ENCODE measurements at places on chromosomes 2 and 18.

- DNase-seq = no peak
Observed at GRCh38 chr2:119495948-119496347, 28.3 kb downstream of the SCTR start.

DNA sequence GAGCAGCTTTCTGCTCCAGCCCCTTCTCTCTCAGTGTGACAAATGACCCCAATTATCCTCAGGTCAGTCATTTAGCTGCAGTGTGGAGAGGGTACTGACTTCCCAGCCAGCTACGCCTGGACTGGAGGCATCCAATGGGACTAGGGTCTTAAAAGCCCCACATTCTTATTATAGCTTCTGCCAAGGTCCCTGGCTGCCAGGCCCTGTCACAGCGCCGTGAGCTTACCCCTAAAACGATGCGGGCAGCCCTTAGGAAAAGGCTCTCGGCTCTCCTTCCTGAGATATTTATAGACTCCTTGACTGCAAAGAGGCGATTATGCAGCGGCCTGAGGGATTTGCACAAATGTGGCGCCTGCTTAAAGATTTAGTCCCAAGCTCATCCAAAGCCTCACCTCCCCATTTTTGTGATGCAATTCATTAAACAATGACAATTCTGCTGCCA is 69.2 kb upstream of the EDAR start:
- DNase-seq = no peak

- DNase-seq = no peak
Observed at GRCh38 chr18:26307161-26307773, 81.0 kb downstream of the TAF4B start.

GRCh38 chr2:197873293-197873701 is 68.9 kb downstream of the PLCL1 start:
- DNase-seq = no peak

DNA sequence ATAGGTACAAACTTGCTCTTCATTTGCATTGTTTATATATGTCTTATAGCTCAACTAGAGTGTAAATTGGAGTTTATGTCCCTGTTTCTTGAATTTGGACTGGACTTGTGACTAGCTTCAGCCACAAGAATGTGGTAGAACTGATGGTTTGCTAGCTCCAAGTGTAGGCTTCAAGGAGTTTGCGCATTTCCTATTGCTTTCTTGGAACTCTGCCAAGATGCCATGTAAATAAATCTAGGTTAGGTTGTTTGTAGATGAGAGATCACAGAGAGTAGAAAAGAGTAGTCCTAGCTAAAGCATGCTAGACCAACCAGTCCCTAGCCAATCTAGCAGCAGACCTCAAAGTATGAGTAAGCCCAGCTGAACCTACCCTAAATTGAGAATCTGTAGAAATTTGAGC is 183.0 kb upstream of the CYP26B1 start:
- DNase-seq = no peak

DNA sequence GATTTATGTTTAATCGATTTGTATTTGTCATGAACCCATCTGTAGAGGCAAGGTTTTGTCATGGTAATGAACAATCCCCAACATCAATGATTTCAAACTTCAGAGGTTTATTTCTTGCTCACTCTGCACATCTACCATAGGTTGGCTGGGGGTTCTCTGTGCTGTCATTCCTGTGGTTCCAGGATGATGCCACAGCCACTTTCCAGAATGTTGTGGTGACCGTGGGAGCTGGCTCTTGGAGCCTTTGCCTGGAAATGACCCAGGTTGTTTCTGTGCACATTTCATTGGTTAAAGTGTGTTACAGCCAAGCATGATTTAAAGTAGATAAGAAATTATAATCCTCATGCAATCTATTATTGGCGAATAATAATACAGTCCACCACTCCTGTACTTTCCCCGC is 28.2 kb upstream of the EPAS1 start:
- no peak for DNase-seq

DNA sequence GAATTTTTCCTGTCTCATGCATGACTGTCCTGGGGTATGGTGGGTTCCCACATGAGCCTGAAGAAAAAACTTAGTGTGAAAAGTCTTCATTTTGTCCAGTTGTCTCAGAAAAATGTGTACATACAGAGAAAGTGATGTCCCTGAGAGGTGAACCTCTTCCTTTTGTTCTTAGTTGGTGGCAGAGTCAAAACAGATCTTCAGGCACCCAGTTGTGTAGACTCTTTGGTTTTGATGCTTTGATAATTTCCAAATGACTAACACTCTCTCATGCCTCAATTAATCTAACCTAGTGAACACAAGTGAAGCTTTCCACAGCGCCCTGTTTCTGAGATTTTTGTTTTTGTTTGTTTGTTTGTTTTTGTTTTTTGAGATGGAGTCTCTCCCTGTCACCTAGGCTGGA is 273.5 kb downstream of the PIK3C3 start:
- no peak for DNase-seq

- DNase-seq = no peak
Observed at GRCh38 chr2:73839653-73840411, 11.1 kb downstream of the STAMBP start.

DNA sequence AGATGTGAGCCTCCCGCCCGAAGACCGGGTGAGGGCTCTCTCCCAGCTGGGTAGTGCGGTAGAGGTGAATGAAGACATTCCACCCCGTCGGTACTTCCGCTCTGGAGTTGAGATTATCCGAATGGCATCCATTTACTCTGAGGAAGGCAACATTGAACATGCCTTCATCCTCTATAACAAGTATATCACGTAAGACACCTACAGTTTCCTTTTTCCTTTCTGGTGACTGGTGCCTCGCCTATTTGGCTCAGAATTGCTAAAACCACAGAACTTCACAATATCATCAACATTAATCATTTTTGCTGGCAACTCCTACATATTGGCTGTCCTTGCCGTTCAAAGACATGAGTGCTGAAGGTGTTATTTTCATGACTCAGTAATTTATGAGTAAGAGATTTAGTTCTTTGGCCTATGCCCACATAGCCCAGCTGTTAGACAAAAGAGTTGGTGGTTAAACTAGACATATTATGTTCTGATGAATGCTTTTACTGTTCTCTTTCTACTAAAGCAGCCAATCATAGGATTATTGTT is 2.2 kb downstream of the STAMBP start:
- DNase-seq = no peak

DNA sequence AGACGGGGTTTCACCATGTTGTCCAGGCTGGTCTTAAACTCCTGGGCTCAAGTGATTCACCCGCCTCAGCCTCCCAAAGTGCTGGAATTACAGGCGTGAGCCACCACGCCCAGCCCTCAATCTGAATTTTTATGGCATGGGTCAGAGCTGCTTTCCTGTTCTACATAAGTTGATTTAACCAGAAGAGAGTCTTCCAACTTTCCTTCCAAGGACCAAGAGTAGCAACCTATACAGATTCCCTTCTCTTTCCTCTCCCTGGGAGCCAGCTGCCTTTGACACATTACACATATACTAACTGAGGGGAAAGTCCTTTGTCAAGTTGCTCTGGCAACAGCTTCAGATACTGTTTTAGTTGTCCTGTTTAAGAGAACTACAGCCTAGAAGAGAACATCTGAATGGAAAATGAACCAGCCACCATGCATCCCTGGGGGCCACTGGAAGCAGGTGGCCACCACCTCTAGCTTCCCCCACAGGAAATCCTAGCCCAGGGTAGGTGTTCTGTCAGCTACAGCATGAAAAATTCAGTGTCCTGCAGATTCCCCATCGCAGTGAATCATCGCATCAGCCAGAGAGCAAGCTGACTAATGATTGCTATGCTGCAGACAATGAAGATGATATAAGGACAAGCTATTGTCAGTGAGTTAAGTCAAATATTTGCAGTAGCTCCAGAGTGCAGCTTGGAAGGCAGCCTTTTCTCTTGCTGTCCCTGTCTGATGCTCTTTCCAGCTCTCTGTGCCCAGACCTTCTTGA is 62.9 kb downstream of the POMC start:
- DNase-seq = no peak

- no peak for DNase-seq
Observed at GRCh38 chr2:101854877-101855276, 136.9 kb upstream of the IL1R2 start.

DNA sequence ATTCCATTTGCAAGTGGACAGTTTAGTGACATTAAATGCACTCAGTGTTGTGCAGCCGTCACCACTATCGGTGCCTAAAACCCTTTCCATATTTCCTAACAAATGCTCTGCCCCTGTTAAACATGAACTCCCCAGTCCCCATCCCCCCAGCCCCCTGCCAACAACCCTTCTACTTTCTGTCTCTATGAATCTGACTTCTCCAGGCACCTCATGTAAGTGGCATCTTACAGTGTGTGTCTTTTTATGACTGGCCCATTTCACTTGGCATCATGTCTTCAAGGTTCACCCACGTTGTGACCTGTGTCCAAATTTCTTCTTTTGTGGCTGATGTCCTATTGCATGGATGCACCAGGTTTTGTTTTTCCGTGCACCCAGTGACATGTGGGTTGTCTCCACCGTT is 140.9 kb upstream of the GPC1 start:
- DNase-seq = no peak

DNA sequence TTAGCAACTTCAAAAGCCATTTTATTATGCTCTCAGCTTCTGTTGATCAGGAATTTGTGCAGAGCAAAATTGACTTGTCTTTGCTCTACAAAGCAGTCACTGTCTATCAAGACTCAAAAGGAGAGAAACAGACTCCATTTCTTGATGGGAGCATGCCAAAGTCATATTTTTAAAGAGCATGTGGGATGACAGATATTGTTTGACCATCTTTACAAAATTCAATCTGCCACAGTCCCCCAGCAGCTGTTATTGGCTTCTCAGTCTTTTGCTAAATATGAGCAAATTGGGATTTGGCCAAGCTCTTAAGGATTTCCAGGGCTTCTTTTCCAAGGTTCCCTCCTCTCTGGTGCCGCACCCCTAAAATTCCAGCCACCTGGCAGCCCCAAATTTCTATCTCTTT is 67.9 kb downstream of the TEX51 start:
- no peak for DNase-seq

DNA sequence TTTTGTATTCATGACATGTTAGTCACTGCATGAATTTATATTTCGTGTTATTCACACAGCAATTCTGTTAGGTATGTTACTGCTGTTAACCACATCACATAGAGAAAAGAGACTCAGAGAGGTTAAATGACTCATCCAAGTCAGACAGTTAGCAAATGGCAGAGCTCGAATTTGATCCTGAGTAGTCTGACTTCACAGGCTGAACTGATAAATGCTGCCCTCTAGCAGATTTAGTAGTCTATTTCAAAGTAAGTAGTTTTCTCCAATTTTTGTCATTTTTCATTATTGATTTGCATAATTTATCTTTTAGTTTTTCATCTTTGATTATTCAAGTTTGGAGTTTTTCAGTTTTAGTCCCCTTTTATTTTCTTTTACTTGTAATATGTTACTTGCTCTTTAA is 58.3 kb downstream of the WDR7 start:
- no peak for DNase-seq

GRCh38 chr2:31483246-31483645 is 68.7 kb upstream of the XDH start:
- no peak for DNase-seq

Data from CD4-positive, alpha-beta T cell treated with Interleukin-15 for 1 hour (primary cell).